ENCODE measurements at places on chromosomes 1 and 21. TPM values are rescaled to one million over a fixed set of nuclear protein-coding genes. Genes with fewer than 3 reads are reported as not detected.

Gene GNAT2
- total RNA-seq, result not detected

Gene LCE2B
- not detected for total RNA-seq

Gene NPHS2
- not detected for total RNA-seq

Gene PGBD5
- total RNA-seq, result 0.42 TPM

Gene C8B
- total RNA-seq, result not detected

Gene ERG
- total RNA-seq, result not detected

Gene S100A7A
- total RNA-seq, result not detected

Gene CD34
- not detected for total RNA-seq

Gene TXLNA
- total RNA-seq, result 26.5 TPM

Gene IFI16
- 4.1 TPM for total RNA-seq

Gene ZFP69B
- total RNA-seq, result 1.2 TPM

Gene SLC35F3
- total RNA-seq, result 5.4 TPM

Gene PLA2G2F
- not detected for total RNA-seq
